ENCODE measurements at places on chromosomes 1 and 21. TPM values are rescaled to one million over a fixed set of nuclear protein-coding genes. Genes with fewer than 3 reads are reported as not detected.

Gene NEGR1
- 15.3 TPM for total RNA-seq

Gene MED8
- total RNA-seq: 75.3 TPM

Gene CDCP2
- not detected for total RNA-seq

Gene AIRE
- not detected for total RNA-seq

Gene FMO5
- total RNA-seq: 0.44 TPM

Data from placental pericyte (primary cell).